ENCODE measurements at places on chromosomes 3 and 15.
A peak's percentile ranks its signal among the peaks of the same experiment; 100 is the strongest.

- no peak for DNase-seq
These were observed 22.1 kb downstream of the TYRO3 start for GRCh38 chr15:41581110-41581509.

DNA sequence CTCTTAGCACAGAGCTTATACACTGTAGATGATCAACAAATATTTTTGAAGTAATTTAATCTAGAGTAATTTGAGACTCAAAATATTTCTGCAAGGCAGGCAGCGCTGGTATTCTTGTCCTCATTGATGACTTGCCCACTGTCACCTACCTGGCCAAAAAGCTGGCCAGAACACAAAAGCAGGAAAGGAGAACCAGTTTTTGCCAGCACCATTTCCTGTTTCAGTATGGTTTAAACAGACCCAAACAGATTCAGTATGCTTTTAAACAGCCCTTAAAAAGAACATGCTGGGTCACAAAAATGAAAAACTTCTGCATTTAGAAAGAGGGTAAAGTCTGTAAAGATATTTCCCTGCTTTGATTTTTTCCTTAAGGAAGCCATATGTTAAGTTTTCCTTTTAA is 42.3 kb upstream of the ZNF280D start:
- DNase-seq: no peak

DNA sequence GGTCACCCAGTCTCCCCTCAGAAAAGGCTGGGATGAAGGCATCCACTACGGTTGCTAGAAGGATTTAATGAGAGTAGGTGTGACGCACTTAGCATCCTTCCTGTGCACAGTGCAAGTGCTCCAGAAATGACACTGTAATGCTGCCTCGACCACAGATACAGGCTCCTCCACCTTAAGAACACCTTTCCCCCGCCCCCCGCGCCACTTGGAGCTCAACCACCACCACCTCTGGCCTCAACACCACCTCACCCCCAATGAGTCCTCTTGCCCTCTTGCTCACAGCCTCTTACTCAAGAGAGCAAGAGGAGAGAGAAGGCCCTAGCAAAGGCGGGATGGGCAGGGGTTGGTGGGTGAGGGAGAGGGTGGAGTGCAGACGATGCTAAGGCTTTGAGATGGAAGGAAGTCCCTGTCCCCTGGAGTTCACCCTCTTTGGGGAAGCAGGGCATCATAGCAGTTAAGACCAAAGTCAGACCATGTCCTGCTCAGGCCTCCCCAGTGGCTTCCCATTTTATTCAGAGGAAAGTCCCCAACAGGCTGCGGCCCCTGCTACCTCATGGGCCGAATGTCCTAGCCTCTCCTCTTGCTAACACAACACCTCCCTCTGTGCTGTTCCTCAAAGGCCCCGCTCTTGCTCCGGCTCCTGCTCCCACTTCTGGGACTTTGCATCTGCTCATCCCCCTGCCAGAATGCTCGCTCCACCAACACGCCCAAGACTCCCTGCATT is 8.3 kb downstream of the STARD5 start:
- DNase-seq: no peak

- DNase-seq: peak; percentile 14
These were observed 919 bp downstream of the IDH2 start for GRCh38 chr15:90101130-90101968.

DNA sequence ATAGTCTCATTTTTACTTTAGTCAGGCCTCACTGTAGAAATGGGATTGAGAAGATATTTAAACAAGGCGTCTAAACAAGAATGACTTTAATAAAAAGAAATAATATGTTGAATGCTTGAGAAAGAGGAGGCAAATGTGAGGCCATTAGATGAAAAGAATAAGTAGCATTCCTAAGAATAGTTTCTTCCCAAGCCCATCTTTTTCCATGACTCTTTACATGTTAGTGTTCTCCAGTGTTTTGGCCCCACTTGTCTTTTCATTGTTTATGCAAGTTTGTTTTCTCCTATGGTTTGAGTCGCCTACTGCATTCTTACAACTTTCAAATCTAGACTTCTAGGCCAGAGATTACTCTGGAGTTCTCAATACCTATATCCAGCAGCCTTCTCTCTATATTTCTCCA is 39.0 kb downstream of the TSC22D2 start:
- DNase-seq: no peak

GRCh38 chr3:31848911-31849310 is 132.2 kb downstream of the OSBPL10 start:
- DNase-seq: no peak

DNA sequence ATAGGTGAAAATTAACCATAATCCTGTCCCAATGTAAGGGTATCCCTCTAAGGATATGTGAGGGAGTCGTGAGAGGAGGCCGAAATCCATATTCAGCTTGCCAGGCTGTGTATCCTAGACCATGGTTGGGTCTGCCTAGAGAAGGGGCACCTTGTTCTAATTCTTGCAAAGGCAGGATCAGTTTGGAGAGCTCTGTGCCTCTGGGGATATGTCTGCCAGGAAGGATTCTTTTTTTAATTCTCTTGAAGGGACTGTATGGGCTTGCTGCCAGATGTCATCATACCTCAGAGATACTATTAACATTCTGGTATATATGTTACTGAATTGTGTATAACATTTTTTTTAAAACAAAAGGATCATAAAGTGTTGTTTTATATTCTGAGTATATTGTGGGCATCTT is 2.4 kb downstream of the ATP1B3 start:
- DNase-seq: no peak

- peak; percentile 84 for DNase-seq
These were observed 315.6 kb downstream of the SOX2 start for GRCh38 chr3:182027366-182027765.

DNA sequence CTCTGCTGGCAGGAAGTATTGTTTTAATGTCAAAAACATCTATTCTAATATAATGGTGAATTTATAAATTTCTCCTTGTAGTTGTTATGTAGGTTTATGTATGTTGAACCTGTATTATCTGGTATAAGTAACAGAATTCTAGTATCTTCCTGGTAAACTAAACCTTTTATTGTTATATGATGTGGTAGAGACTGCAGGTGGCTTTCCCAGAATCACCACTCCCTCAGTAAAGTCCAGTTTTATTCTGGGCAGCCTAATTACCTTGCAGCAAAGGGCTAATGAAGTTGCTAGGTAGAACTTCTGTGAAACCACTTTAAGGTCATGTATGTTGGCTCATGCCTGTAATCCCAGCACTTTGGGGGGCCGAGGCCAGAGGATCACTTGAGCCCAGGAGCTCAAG is 15.6 kb downstream of the CSNK1G1 start:
- no peak for DNase-seq

DNA sequence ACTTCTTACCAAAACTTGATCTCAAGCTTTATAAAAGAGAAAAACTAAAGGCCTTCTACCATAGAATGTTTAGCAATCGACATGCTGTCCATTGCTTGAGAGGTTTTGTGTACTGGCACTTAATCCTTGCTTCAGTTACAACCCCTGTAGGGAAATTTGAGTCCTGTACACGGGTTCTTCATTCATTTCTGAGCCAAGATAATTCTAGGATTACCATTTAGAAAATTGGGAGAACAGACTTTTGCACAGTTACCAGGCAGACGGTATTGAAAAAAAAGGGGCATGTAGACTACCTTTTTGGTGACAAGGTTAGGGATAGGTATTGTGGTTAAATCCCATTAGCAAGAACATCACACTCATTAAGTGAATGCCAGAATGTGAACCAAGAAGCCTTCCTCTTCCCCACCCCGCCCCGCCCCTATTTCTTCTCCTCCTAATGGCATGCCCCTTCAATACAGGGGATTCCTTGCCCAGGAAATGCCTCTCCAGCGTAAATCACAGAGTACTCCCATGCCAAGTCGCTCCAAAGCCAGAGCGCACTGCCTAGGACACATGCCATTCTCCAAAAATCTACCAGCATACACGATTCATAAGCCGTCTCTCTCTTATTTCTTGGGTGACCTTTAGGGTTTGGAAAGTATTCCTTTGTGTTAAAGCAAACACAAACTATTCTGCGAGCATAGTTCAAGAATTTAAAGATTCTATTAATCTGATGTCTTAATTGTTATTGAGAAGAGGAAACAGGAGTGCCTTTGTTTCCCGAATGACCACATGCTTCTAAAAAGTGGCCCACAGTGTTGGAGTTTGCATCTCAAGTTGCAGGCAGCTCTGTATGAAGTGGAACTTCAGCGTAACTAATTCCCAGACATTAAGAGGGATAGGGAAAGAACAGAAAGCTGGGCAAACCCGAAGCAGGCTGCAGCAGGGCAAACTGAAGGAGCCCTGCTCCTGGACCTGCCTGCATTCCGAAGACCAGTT is 164.0 kb upstream of the NR2F2 start:
- no peak for DNase-seq

DNA sequence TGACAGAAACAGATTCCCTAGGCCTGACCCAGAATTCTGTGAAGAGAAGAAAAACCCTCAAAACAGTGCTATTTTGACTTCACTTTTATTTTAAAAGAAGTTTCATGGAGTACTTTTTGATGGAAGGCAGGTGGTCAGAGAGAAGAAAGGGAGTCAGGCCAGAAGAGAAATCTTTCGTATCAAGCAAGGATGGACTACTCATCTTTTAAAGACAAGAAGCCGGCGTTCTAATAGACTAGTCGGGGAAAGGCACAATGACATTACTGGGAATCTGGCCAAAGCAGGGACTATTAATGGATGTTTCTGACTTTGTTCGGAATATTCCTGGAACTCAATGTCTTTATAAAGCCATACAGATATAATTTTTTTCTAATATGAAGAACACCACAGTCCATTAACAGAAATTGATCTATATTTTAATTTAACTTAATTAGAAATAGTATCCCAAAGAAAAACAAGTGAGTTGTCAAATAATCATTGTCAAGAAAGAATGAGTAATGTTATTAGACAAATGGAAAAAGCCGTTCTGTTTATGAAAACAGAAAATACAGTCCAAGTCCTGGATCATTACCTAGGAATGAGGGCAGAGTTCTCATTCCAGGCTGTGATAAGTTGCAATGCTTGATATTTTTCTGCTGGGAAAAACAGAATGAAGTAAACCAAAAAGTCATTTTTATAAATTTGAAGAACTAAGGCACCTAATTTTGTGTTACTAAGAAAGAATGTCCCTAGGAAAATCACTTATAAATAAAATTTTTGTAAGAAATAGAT is 23.7 kb upstream of the PCOLCE2 start:
- no peak for DNase-seq

DNA sequence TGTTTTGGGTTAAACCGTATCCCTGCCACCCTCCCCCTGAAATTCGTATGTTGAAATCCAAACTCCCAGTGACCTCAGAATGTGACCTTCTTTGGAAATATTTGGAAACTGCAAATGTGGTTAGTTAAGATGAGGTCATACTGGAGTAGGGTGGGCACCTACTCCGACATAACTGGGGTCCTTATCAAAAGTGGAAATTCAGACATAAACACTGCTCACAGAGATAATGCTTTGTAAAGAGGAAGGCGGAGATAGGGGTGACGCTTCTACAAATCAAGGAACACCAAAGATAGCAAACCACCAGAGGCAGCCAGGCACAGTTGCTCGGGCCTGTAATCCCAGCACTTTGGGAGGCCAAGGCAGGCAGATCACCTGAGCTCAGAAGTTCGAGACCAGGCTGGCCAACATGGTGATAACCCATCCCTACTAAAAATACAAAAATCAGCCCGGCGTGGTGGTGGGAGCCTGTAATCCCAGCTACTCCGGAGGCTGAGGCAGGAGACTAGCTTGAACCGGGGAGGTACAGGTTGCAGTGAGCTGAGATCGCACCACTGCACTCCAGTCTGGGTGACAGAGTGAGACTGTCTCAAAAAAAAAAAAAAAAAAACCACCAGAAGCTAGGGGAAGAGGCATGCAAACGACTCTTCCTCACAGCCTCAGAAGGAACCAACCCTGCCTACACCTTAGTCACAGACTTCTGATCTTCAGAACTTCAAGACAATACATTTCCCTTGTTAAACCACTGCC is 51.1 kb upstream of the CHD2 start:
- DNase-seq: no peak

DNA sequence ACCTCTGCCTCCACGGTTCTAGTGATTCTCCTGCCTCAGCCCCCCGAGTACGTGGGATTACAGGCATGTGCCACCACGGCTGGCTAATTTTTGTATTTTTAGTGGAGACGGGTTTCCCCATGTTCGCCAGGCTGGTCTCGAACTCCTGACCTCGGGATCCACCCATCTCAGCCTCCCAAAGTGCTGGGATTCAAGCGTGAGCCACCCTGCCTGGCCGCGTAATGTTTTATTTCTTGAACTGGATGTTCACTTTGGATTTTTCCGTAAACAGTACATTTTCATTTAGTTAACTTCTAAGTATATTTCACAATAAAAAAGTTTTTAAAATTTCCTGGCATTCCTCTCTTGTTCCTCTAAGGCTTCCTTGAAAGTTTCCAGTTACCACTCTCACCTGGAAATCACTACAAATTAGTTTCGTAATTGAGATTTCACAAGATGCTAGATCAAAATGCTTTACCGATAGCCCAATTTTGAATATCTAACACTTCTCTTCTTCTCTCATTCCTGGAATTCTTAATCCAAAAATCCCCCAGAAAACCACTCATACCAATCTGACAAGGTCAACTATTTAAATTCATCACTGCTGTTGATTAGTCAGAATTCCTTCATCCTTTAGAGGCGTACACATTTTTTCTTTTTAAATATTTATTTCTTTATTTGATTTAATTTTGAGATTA is 44.7 kb upstream of the INO80 start:
- DNase-seq: peak; percentile 57

- no peak for DNase-seq
These were observed 130.3 kb downstream of the THSD4 start for GRCh38 chr15:71245588-71245987.

GRCh38 chr3:195548006-195548405 is 4.9 kb upstream of the PPP1R2 start:
- DNase-seq: no peak

DNA sequence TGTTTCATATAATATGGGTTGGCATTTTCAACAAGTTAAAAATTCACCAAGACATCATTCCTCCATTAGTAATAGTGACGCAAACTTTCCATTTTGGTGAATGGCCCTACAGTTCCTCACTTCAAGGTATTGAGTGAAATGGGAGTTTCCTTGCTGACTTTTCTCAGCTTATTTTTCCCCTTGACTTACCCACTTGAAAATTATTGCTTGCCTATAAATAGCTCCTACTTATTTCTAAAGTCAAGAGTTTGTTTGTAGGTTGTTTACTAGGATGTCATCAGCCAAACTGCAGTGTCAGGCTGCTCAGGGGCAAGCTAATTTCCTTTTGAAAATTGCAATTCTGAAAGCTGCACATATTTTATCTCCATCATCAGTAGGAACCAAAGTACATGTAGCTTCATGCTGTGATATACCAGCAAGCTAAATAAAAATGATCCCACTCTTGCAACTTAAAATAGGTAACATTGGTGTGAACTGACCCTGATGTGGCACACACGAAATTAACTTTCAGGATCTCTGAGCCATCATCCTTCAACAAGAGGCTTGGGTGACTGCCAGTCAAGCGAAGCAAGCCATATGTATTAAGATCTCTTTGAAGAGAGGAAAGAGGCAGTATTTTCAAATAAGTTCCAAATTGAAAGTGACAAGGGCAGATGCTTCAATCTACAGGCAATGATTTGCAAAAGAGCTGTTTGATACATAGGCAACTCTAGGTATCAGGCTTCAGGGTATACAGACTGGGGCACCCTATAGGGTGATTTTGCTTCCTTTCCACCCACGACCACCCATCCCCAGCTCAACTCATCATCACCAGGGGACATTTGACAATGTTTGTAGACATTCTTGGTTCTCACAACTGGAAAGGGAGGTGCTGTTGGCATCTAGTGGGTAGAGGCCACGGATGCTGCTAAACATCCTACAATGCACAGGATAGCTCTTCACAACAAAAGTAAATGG is 66.8 kb upstream of the RASGRP1 start:
- DNase-seq: no peak

GRCh38 chr15:37783290-37783689 is 151.2 kb upstream of the TMCO5A start:
- no peak for DNase-seq
